Hematopoietic multipotent progenitor cell treated with erythropoietin and hydrocortisone succinate and interleukin-3 and kit ligand, for 8 days (in vitro differentiated cells): ENCODE measurements at places on chromosomes 6 and 20.

DNA sequence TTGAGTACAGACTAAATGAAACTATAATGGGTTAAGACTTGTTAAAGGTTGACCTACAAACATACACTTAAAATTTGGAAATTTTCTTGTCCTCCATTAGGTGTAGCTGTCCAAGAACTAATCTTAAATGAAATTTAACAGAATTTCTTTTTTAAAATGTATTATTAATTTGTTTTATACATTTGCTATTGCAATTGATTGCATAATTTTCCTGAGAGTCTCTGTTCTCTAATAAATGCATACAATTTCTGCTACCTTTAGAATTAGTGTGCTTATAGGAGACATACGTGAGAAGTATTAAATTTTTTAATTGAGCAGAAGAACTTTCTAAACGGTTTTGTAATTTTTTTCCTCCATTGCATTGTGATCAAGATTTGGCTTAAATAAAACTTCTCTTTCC lies 1.5 kb downstream of the FAM135A start:
- no peak for DNase-seq

DNA sequence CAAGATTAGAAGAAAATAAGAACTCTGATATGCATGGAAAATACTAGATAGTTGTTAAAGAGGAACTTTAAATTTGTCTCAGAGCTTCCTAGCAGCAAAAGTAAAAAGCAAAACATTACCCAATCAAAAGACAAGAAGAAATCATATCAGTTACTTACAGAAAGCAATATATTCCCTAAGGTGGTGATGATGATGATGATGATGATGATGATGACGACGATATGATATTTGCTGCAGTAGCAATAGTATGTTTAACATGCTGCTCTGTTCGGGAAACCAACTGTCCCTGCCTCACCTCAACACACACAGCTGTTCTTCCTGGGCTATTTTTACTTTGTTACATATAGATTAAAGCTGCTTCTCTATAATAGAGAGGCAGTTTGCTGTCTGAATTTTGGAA lies 12.0 kb upstream of the TBX18 start:
- no peak for DNase-seq

GRCh38 chr6:129491436-129491835 lies 218.5 kb downstream of the ARHGAP18 start:
- no peak for DNase-seq

GRCh38 chr20:59518881-59519706 lies 85.2 kb upstream of the PHACTR3 start:
- DNase-seq: peak; percentile 58

GRCh38 chr20:25372584-25373336 lies 17.9 kb downstream of the ABHD12 start:
- no peak for DNase-seq

DNA sequence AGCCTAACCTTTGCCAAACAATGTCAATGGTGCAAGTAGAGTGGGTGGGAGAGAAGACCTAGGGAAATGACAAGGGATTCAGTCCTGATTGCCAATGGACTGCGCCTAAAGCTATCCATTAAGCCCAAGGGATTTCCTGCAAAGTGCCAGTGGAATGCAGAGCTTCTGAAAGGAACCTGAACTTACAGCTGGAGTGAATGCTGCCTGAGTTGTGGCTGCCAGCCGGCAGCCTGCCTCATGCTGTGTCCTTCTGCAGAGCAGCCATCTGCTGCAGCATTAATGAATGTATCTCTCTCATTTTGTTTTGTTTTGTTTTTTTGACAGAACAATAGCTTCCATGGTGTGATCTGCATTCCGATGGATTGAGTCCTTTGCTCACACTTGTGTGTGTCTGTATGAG lies 44.7 kb downstream of the SLC35F1 start:
- DNase-seq: no peak

DNA sequence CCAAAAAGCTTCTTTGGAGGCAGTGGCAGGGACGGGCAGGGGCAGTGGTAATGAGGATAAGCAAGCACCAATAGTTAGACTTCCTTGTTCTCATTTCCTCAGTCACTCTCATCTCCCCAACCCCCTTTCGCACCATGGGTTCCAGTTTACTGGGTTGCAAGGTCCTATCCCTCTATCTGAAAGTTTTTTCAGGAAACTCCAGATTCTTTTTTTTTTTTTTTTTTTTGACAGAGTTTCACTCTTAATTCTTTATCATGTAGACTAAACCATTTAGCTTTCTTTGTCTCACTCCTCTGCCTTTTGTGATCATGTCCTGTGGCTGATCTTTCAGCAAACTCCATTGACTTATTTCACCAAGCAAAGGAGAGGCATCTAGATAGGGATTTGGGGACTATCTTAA lies 51.4 kb upstream of the GMDS start:
- no peak for DNase-seq

GRCh38 chr6:153207617-153208016 lies 76.5 kb upstream of the RGS17 start:
- no peak for DNase-seq
